ENCODE measurements at places on chromosomes 4 and X.

DNA sequence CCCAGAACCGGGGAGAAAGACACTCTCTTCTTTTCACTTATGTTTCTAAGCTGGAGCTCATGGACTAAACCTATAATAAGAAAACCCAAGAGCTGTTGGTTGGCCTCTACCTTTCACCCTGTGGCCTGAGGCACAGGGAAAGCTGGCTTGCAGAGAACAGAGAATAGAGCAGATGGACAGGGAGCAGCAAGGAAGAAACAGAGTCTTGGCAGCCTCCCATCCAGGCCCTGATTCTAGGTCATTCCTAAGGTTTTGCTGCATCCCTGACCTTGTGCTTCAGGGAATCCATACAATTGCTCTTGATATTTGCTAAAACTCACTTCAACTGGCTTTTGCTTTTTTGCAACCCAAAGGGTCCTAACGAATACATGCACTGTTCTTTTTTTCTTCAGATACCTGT, 87.8 kb downstream of the SMIM20 start:
- no peak for DNase-seq

DNA sequence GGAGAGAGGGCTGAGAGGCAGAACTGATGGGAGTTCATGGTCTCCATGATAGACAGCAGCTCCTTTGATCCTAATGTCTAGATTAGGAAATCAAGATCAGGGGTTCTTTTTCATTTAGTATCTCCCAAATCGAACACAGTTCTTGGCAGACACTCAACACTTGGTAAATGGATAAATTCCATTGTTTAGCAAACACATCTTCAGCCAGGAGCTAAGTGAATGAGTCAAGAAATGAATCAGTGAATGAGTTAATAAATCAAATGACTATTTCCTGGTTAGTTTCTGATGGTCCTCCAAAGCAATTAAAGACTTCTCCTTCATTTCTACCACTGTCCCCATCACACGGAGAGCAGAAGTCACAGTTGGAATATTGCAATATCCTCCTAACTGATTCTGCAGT, 120.0 kb upstream of the SHISA3 start:
- no peak for DNase-seq

DNA sequence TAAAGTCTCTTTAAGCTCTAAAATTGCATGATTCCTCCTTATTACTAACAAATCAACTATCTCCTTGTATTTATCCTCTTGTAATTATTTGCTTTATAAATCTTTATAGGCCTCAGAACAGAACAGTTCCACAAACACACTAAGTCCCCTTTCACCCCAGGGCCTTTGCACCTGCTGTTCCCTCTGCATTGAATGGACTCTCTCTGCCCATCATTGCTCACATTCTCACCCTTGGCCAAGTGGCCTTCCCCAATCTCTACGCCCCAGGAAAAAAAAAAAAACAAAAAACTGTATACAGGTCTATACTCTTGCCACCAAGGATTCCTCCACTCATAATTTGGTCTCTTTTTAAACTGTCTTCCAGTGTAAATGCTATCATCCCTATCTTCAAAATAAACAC, 53.7 kb downstream of the TEC start:
- no peak for DNase-seq

DNA sequence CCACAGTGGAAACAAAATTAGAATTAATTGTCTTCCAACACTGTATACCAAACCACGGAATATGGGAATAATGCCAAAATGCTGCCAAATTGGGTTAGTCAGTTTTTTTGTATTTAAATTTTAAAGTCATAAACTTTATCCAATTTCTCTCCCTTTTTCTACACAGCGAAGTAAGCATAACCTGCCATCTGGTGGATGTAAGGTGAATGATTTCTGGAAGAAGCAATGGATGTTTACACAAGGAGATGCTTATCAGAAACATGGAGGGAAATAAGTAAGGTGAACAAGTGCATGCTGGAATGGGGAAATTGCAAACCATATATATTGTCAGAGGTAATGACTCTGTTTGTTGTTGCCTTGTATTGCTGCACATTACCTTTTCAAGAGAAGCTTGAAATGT, 691.9 kb downstream of the TECRL start:
- DNase-seq = peak; percentile 9

DNA sequence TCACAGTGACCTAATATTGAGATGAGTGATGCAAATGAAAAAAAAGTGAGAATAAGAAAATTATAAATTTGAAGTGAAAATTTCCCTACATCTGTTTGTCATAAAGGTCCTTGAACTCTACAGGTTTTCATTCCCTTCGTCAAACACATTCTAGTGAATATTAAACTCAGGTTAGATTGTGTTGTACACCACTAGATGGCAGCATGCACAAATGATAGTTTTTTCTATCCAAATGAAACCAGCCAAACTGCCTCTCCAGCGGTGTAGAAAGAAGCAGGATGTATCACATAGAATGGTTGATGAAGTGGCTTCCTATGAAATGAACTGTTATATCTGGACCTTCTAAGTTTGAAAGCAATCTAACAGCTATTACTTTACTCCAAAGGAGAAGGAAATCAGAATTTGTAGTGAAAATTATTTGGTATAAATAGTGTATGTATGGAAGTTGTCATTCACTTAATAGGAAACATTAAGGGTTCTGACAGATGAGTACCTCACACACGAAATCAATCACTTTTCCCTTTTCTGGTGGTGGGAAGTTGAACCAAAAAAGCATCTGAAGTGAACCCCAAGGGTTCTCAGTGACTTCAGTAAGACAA, 382.7 kb downstream of the UNC5C start:
- DNase-seq = peak; percentile 87

- DNase-seq = peak; percentile 76
These were observed 8.4 kb downstream of the UBE2K start for GRCh38 chr4:39706334-39706733.

DNA sequence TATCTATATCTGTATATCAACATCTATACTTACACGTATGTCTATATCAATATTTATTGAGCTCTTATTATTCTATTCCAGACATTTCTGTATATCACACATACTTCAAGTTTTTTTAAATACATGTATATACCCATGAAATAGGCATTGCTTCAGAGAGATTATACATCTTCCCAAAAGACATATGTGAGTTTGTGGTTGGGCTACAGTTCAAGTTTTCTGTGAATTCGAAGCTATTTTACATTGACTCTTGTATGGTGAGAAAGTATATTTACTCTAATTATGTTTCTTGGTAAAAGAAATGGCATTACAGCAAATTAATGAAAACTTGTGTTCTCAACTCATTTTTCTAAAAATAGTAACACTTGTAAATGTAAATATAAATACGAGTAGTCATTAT, 46.8 kb upstream of the CTSO start:
- DNase-seq = no peak

- DNase-seq = peak; percentile 39
These were observed 20.2 kb upstream of the CTSO start for GRCh38 chr4:155973639-155974475.

DNA sequence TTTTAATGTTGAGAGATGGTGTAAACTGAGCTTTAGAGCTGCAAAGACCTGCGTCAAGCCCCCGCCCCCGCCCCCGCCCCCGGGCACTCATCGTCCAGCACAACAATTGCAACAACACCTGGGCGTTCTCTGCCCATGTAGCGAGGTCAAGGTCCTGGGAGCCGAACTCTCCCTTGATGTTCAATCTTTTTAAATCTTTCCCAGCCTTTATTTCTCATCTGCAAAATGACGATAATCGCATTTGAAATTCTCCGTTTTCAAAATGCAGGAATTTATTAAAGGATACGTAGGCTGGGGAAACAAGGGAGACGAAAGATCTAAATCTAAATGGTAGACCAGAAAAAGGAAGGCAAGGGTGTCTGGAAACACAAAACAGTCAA, 648 bp upstream of the MSMO1 start:
- peak; percentile 38 for DNase-seq

- peak; percentile 86 for DNase-seq
These were observed 1414.7 kb upstream of the TENM3 start for GRCh38 chr4:180828455-180829018.

DNA sequence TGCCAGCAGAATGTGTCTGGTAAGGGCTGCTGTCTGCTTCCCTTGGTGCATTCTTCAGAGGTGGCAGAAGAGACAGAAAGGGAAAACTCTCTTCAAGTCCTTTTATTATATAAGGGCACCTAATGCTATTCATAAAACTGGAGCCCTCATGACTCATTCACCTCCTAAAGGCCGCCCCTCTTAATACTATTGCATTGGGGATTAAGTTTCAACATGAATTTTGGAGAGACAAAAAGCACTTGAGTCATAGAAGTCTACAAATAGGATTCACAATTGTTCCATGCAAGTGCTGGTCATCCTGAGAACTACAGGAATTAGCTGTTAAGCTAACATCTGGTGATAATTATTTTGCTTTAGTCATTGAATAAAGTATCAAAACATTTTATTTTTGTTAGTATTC, 349.5 kb downstream of the HS3ST1 start:
- DNase-seq = no peak

GRCh38 chrX:15224747-15225146, 45.1 kb downstream of the ASB9 start:
- DNase-seq = no peak

DNA sequence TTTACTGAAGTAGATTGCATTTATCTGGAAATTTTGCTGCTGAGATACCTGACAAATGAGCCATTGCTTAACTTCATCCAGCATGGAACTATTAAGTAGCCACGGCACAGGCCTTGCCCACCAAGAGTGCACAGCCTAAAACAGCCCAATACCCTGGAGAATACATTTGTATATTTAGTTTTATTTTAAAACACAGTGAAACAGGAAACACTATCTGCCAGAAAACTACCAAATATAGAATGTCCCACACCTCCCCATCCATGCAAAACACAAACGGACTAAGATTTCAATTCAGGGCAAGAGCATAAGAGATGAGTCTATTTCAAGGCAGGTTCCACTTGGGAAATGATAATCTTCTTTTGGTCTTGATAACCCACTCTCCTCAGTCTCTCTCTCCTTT, 57.1 kb downstream of the MAML3 start:
- no peak for DNase-seq

- peak; percentile 92 for DNase-seq
These were observed 36.3 kb downstream of the MGARP start for GRCh38 chr4:139243448-139244365.

DNA sequence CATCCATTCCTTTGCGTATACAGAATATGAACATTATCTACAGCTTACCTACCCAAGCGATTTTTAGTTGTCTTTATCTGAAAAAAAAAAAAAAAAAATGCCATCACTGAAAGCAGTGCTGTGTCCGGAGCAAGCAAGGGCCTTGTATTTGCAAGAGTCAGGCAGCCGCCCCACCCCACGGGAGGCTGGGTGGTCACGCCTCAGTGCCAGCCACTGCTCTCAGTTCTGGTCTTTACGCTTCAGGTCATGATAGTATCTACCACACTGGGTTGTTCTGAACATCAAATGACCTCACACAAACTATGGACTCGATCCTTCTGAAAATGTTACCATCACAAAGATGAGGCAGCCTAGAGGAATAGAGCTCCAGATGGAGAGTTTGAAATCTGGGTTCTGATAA, 62.7 kb upstream of the HELT start:
- no peak for DNase-seq

DNA sequence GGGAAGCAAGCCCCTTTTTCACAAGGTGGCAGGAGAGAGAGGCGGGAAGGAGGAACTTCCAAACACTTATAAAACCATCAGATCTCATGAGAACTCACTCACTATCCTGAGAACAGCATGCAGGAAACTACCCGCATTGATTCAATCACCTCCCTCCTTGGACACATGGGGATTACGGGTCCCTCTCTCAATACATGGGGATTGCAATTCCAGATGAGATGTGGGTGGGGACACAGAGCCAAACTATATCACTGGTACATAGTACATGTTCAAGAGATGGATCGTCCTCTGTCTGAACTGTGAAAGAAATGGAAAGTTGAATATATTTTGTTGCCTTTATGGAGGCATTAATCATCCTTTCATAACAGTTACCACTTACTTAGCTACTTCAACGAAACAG, 12.8 kb downstream of the EREG start:
- no peak for DNase-seq

DNA sequence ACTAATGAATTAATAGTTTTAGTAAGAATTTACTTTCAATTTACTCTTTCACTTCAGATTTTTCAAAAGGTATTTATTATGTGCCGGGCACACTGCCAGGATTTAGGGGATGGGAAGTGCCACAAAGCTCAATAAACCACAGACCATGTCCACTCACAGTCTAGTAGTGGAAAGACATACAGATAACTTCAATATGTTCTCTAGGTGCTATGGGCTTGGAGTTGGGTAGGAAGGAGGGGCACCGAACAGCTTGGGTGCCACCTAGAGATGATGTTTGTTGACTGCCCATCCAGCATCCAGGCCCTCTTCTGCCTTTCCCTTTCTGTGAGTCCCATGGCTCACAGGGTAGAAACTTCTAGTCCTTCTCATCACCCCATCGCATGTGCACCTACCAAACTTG, 17.8 kb downstream of the MFAP3L start:
- no peak for DNase-seq

- no peak for DNase-seq
These were observed 83.8 kb downstream of the SEL1L3 start for GRCh38 chr4:25779021-25779420.

GRCh38 chrX:112738347-112739033, 58.8 kb upstream of the LHFPL1 start:
- DNase-seq = no peak

DNA sequence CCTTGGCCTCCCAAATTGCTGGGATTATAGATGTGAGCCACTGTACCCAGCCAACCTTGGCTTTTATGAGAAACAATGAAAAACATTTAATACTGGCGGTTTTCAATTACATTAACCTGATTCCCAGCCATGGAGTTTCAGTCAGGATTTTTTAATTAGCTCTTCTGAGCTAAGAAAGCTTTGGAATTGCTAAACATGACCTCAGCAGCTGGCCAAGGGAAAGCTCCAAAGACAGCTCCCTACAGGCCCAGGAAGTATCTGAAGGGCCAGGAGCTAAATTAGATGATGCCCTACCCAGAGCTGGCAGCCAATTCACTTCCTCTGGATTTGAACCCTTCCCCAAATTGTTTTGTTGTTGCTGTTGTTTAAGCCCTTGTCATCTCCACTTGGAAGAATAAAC, 26.5 kb upstream of the FUNDC1 start:
- DNase-seq = no peak

GRCh38 chrX:135984791-135985156, 461 bp upstream of the SLC9A6 start:
- DNase-seq = no peak

DNA sequence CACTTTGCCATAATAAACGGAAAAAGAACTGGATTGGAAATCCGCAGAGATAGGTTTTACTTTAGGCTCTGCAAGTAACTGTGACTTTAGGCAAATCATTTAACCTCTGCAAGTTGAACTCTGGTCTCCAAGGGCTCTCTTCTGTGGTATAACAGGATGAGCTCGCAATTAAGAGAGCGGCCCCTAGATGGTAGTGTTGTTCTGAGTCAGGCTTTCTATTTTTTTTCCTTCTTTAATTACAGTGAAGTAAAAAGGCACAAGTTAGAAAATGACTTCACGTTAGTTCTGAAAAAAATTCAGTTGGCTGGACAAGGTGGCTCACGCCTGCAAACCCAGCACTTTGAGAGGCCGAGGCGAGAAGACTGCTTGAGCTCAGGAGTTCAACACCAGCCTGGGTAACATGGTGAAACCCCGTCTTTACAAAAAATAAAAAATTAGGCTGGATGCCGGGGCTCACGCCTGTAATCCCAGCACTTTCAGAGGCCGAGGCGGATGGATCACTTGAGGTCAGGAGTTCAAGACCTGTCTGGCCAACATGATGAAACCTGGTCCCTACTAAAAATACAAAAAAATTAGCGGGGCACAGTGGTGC, 18.0 kb downstream of the RPS3A start:
- peak; percentile 80 for DNase-seq
